ENCODE measurements at places on chromosomes 6 and 20.

DNA sequence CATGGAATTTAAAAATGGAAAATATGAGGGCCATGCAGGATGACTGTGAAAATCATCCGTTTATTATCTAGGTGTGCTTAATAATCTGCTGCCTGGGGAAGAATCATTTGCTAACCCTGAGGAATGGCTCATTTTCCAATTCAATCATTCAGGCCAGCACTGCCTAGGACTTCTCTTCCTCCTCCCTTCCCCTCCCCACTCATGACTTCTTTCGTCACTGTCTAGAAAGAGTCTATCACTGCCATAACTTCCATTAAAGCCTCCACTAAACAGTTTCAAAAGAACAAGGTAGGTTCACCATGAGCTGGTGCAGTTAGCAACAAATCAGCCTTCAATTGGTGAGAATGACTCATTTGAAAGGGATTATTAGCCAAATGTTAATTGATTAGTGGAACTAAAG, 43.9 kb downstream of the TSHZ2 start:
- DNase-seq = no peak

GRCh38 chr20:43388268-43389002, 69.3 kb upstream of the SRSF6 start:
- DNase-seq = no peak

- no peak for DNase-seq
Observed at GRCh38 chr6:6784514-6785162, 196.1 kb downstream of the LY86 start.

- no peak for DNase-seq
Observed at GRCh38 chr20:878511-879307, 37.4 kb downstream of the ANGPT4 start.

GRCh38 chr6:149108038-149108748, 209.3 kb upstream of the TAB2 start:
- no peak for DNase-seq

DNA sequence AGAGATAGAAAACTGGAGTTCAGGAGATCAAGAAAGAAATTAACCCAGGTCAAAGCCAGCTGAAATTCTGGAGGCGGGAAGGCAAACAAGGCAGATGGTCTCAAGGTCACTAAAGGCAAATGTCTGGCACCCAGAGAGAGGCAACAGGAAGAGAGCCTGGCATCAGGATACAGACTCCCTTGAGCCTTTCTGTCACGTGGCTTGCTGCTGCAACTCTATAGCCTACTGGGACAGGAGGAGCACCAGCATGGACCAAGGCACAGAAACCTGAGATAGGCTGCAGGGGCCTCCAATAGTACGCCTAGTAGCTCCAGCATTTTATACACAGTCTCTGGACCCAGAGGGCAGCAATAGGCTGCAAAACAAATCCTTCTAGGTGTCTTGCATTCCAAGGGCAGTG, 75.1 kb downstream of the SEL1L2 start:
- no peak for DNase-seq

DNA sequence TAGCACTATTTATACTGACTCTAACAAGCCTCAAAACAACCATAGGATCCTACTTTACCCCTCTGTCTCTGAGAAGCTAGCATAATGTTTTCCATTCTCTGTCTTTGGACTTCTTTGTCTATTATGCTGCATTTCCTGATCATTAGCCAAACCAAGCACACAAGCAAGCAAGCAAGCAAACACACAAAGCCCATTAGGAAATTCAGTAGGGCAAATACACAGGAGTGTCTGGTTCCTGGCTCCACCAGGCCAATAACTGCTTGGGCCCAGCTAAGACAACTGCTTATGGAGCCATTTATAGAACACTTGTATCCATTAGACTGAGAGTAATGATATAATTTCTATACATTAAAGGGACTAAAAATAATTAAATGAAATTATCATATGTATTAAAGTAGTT, 952.9 kb upstream of the EPHA7 start:
- no peak for DNase-seq

- peak; percentile 11 for DNase-seq
Observed at GRCh38 chr20:49267327-49267726, 10.5 kb downstream of the ZNFX1 start.

- DNase-seq = no peak
Observed at GRCh38 chr6:158050107-158050735, 68.6 kb downstream of the SYNJ2 start.

GRCh38 chr6:167549213-167549612, 224.3 kb downstream of the TTLL2 start:
- DNase-seq = no peak

DNA sequence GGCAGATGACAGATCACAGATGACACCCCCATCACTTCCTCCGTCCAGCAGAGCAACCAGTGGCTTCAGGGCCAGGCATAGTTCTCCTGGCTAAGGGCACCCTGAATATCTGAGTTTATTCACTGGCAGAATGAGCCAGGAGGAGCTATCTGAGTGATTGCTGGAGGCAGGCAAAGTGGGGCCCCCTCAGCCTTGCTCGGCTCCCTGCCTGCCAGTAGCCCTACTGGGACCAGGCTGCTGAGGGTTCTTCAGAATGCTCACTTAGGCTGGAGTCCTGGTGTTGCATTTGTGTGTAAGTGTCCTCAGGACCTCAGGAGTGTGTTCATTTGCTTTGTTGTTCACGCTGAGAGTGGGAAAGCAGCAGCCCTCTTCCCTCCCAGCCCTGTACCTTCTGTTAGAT, 31.2 kb downstream of the CHMP4B start:
- DNase-seq = no peak

GRCh38 chr6:47362857-47363461, 53.3 kb upstream of the TNFRSF21 start:
- DNase-seq = no peak

- no peak for DNase-seq
Observed at GRCh38 chr6:82597201-82597600, 233.6 kb downstream of the TPBG start.

Data from activated T-cell treated with anti-CD3 and anti-CD28 coated beads, Interleukin-2, amount 50 U/mL, for 48 hours (primary cell).